ENCODE measurements at places on chromosomes 1 and 21.
A peak's percentile ranks its signal among the peaks of the same experiment; 100 is the strongest.

DNA sequence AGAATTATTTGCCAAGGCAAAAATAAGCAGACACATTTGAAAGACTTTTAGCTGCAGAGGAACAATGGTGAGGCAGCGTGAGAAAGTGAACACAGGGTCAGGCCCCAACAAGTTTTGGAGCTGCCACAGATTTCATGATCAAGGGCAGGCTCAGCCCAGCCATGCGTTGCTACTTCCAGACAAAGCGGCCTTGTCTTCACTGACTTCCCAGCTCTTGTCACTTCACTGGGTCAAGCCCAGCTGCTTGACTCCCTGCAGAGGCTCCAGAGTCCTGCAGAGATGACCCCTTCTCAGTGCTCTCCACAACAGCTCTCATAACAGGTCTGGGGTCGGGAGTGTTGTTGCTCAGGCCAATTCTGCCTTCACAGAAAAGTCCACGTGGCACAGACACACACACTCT is 35.8 kb downstream of the HHAT start:
- DNase-seq: no peak

DNA sequence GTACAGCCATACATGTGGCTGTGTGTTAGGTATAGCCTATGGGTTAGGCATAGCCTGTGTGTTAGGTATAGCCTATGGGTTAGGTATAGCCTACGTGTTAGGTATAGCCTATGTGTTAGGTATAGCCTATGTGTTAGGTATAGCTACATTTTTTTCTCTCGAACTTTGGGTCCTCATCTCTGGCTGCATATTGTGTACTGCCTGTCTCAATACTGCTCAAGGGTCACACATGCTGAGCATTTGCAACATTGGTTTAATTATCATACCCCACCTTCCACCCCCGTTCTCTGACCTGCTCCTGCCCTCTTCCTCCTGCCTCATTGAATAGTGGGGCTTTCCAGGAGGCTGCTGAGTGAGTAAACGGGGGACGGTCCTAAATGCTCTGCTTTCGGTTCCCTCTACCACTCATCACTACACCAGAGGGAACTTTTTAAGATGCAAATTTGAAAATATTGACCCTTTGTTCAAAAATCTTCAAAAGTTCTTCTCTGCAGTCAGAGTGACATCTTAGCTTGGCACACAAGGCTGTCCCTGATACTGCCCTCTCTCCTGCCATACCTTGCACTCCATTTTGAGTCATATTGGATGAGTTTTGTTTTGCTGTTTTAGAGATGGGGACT is 17.8 kb downstream of the OR2B11 start:
- DNase-seq: no peak

- peak; percentile 23 for DNase-seq
These were observed at the start of gene FASLG for GRCh38 chr1:172658871-172659453. TSS of gene FASLG (plus strand) at chr1:172659103. CDS start at chr1:172659202, 99 bp downstream.

GRCh38 chr1:177632923-177633615 is 336.8 kb downstream of the SEC16B start:
- no peak for DNase-seq

- DNase-seq: no peak
These were observed 138.9 kb upstream of the ERG start for GRCh38 chr21:38637161-38637560.

DNA sequence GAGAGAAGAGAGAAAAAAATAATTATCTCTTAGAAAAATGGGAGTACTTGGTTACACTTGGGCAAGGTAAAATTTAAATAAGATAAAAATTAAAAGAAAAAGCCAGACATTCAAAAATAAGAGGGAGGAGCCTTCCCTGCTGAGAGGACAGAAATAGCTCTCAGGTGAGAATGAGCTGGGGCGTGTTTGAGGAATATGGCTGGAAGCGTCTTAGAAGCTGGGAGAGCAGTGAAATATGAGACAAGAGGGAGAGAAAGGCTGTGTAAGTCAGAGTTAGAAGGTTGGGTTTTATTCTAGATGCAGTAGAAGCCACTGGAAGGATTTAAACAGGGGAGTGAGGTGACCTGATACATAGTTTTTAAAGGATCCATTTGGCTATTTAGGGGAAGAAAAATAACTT is 154.2 kb upstream of the L1TD1 start:
- DNase-seq: no peak

DNA sequence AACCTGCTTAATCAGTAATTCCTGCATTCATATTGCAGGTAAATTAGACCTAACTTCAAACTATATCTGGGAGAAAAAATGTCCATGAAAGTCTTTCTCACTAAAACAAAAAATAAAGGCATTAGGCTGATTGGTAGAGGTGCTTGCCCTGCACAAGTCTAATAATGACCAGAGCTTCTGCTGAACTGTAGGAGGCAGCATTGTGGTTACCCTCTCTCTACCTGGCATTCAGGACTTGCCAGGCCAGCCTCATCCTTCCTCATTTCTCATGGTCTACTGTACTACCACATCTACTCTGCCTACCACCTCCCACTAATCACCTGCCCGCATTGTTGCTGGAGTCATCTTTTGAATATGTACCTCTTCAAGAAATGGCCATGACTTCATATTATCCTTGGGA is 60.8 kb upstream of the KRTAP11-1 start:
- no peak for DNase-seq

DNA sequence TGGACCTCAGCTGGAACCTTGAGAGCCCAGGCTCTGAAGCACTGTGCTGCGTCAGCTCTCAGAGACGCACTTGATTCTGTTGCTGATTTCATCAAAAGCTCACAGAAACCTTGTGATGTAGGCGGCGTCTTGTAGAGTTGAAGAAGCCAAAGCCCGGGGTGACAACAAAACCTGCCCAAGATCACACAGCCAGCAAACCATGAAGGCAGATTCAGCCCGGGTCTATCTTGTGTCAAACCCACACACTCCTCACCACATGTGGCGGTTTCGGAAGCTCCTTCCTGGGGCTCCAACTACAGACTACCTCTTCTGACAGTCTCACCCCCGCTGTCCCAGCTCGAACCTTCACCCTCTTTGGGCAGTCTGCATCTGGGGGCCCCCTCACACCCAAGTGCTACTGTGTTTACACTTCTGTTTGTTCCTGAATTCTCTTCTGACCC is 50.4 kb downstream of the TENT5C start:
- peak; percentile 90 for DNase-seq

- no peak for DNase-seq
These were observed 95.0 kb downstream of the TEX35 start for GRCh38 chr1:178607718-178608408.

- no peak for DNase-seq
These were observed 40.1 kb downstream of the TLR5 start for GRCh38 chr1:223102797-223103533.

GRCh38 chr21:42669041-42669440 is 15.6 kb downstream of the PDE9A start:
- no peak for DNase-seq

DNA sequence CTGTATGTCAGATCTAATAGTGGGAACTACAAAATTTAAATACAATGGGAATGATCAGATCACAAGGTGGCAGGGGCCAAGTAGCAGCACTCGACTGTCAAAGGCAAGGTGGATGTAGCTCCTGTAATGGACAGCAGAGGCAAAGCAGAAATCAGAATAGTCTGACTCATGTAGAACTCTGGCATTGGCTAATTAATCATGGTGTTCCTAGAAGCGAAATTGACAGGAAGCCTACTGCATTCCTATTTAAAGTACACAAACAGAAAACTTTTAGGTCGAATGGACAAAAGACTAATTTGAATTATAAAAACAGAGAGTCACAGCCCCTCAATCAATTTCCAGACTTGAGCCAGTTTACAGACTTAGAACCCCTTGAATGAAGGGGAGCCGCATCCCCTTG is 17.4 kb upstream of the IL12RB2 start:
- no peak for DNase-seq

DNA sequence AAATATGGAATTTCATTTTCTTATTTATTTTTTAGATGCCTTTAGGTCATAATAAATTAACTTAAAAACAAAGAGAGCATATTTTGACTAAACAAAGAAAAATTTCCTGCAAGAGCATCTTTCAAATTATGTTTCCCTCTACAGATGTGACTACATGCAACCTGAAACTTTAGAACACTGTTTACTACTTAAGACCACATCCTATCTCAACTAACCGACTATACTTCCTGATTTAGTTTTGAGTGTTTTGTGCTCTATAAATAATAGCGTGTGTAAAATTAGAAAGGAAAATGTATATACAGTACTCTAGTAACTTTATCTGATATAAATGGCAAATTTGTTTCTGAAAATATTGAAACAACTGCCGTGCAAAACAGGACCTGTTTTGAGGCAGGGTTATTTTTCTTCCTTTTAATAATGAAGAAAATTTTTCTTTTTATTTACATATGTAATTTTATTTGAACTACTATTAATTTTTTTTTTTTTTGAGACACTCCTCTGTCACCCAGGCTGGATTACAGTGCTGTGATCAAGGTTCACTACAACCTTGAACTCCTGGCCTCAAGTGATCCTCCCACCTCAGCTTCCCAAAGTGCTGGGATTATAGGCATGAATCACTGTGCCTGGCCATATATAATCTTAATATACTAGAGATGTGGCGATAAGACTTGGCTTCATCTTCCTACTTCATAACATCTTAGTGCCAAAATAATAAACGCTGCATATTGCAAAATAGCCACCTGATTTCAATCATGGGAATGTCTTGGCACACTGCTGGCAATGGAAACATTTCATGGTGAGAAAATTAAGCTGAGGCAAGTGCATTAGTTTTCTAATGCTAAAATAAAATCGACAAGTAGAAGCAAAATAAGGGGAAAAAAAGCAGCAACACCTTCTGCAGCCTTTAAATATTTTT is 12.3 kb downstream of the ZRANB2 start:
- DNase-seq: no peak

GRCh38 chr1:15954316-15954715 is 21.6 kb downstream of the ZBTB17 start:
- DNase-seq: no peak

All from central memory CD4-positive, alpha-beta T cell (primary cell).